ENCODE measurements at places on chromosomes 7 and 10. TPM values are rescaled to one million over a fixed set of nuclear protein-coding genes. Genes with fewer than 3 reads are reported as not detected.

SPDYE16 gene
- 0.05 TPM for polyA plus RNA-seq

IL6 gene
- 0.22 TPM for polyA plus RNA-seq

TLL2 gene
- polyA plus RNA-seq: 0.08 TPM

ACTL6B gene
- not detected for polyA plus RNA-seq
